Dermis lymphatic vessel endothelial cell (primary cell): ENCODE measurements at places on chromosomes 1 and 21. TPM values are rescaled to one million over a fixed set of nuclear protein-coding genes. Genes with fewer than 3 reads are reported as not detected.

Gene VCAM1
- total RNA-seq = 0.26 and 0.43 TPM in 2 replicates

Gene PRCC
- total RNA-seq = 9.6 and 11.3 TPM in 2 replicates

Gene CD244
- not detected in 2 replicates for total RNA-seq

Gene CYYR1
- 5.4 and 6.9 TPM in 2 replicates for total RNA-seq

Gene RAB7B
- under 0.01 TPM in 1 of 2 replicates, not detected in the other for total RNA-seq

Gene TDRD5
- total RNA-seq = 0.09 and 0.11 TPM in 2 replicates

Gene CCT3
- 378 and 523 TPM in 2 replicates for total RNA-seq

Gene SLC35F3
- not detected in 2 replicates for total RNA-seq

Gene CADM3
- 0.11 TPM in 1 of 2 replicates, not detected in the other for total RNA-seq

Gene UTS2
- total RNA-seq = 0.33 TPM in 1 of 2 replicates, not detected in the other

Gene KIAA1614
- 2.7 and 5.1 TPM in 2 replicates for total RNA-seq

Gene ZSCAN20
- total RNA-seq = 6.6 and 7.6 TPM in 2 replicates

Gene CACNA1E
- total RNA-seq = 0.17 TPM in 1 of 2 replicates, not detected in the other

Gene PDPN
- total RNA-seq = 48.9 and 62.9 TPM in 2 replicates

Gene PDZK1IP1
- total RNA-seq = 0.26 TPM in 1 of 2 replicates, not detected in the other

Gene KMO
- total RNA-seq = not detected in 2 replicates
